ENCODE measurements at places on chromosomes 6 and 20. TPM values are rescaled to one million over a fixed set of nuclear protein-coding genes. Genes with fewer than 3 reads are reported as not detected.

Gene HLA-DQA1
- 19.2 TPM for total RNA-seq

Gene KIFC1
- total RNA-seq = 3.2 TPM

Gene SIGLEC1
- total RNA-seq = 32.0 TPM

Gene NKX2-2
- not detected for total RNA-seq

Gene ALDH5A1
- 3.9 TPM for total RNA-seq

GRCh38 chr6:35483893-35484645, 12.8 kb downstream of the TEAD3 start:
- no peak overlapping the region for H3K4me3 ChIP-seq
- H3K4me1 ChIP-seq = peaks cover 19% of the 10 kb centered on the region
- H3K27ac ChIP-seq = peak overlapping the region; percentile 98

DNA sequence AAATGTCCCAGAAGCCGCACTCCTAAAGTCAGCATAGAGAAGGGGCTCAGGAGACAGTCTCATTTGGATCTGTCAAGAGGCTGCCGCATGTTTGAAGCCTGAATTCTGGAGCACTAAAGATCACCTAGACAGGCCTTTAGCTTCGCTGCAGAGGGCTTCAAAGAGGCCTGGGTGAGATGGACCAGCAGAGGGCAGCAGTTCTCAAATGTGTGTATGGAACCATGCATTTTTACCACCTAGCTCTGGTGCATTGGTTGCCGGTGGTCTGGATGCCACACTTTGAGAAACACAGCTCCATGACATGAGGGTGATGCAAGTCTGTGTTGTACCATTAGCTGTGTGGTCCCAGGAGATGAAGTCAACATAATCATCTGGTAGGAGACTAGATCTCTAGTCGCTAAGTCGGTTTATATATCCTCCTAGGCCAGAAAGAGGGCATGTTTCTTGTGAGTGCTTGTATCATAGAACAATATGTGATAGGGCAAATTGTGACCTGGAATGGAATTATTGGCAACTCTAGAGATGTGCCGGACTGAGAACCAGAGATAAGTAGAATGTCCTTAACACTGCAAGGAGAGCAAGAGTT, 64.8 kb downstream of the KIAA0319 start:
- H3K4me3 ChIP-seq = no peak overlapping the region
- peak; percentile 40 for DNase-seq
- H3K27me3 ChIP-seq = no peaks in the 10 kb centered on the region
- H3K27ac ChIP-seq = no peak overlapping the region
- no peaks in the 10 kb centered on the region for H3K36me3 ChIP-seq

DNA sequence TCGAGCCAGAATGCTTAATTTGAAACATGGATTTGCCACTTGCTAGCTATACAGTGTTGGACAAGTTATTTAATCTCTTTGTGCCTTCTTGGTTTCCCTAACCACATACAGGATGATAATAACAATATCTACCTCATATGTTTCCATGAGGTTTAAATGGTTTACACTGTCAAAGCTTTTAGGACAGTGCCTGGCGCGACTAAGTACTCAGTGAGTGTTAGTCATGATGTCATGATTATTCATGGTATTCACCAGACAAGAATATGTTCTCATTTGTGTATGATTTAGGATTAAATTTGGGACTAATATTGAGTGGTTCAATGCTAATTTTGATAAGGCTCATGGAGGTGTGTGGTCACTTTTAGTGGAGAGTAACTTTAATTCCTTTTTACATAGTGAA, 167.4 kb downstream of the EYA4 start:
- no peak overlapping the region for H3K27ac ChIP-seq
- H3K27me3 ChIP-seq = no peaks in the 10 kb centered on the region
- H3K4me3 ChIP-seq = no peak overlapping the region
- H3K36me3 ChIP-seq = no peaks in the 10 kb centered on the region
- DNase-seq = no peak

GRCh38 chr20:53755733-53756531, 162.3 kb upstream of the ZNF217 start:
- H3K27me3 ChIP-seq = no peaks in the 10 kb centered on the region
- H3K36me3 ChIP-seq = no peaks in the 10 kb centered on the region
- DNase-seq = no peak
- H3K4me3 ChIP-seq = no peak overlapping the region
- H3K4me1 ChIP-seq = peaks cover 4% of the 10 kb centered on the region
- H3K27ac ChIP-seq = no peak overlapping the region

GRCh38 chr6:47633141-47633540, 65.2 kb upstream of the ADGRF4 start:
- no peaks in the 10 kb centered on the region for H3K36me3 ChIP-seq
- H3K4me3 ChIP-seq = no peak overlapping the region
- H3K27ac ChIP-seq = no peak overlapping the region
- no peak for DNase-seq
- no peaks in the 10 kb centered on the region for H3K27me3 ChIP-seq

DNA sequence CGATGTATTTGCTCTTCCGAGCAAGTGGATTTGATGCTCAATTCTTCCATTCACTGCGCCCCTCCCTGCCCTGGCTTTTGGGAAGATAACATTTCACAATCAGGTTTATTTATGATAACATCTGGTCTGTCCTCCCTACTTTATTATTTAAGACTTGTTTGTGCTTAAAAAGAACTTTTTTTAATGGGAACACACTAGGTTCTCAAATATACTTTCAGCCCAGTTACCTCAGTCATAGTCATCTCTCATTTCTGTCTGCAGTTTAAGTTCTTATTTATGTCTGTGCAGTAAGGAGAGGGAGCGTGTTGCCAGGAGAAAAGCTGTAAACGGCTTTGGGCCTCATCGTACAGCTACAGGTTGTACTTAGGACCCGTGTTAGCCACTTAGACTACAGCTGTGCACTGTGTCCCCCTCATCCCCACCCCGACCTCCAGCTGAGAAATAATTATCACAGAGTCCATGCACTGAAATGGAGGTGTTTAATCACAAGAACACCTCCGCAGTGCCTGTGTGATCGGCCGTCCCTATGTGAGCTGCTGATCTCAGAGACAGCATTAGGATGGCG, 99.3 kb downstream of the RPP40 start:
- no peaks in the 10 kb centered on the region for H3K4me1 ChIP-seq
- DNase-seq = no peak
- H3K27me3 ChIP-seq = no peaks in the 10 kb centered on the region

DNA sequence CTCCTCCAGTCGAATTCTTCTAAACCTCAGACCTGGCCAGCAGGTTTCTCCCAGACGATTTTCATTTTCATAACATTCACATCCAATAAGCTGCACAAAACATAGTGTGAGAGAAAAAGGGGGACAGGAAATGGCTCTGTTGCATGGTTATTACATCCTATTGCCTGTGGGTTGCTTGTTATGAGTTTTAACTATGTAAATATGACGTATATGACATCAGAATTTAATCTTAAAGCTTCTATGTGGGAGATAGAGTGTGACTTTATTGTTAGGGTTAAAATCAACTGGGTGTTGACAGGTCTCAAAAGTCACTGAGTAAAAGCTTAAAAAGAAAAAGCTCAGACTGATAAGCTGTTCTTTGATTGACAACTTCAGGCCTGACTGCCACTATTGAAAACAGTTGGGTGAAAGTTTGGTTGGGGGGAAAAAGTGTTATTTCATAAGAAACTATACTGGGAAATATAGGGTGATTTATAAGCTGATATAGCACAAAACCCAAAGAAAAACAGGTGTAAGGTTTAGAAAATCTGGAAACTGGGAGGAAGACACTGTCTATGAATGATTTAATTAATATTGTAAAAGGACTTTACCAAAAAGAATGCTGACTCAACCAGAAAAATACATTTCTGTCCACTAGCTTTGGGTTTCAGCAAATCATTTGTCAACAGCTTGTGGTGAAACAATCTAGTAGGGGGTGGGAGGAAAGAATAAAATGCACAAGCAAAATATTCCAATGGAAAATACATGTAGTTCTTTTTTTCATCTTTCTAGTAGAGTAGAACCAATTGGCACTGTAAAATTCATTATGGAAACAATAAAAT, 134.1 kb upstream of the CEP162 start:
- no peaks in the 10 kb centered on the region for H3K27me3 ChIP-seq
- H3K36me3 ChIP-seq = no peaks in the 10 kb centered on the region
- no peaks in the 10 kb centered on the region for H3K4me1 ChIP-seq
- no peak overlapping the region for H3K4me3 ChIP-seq
- no peak overlapping the region for H3K27ac ChIP-seq
- DNase-seq = no peak

DNA sequence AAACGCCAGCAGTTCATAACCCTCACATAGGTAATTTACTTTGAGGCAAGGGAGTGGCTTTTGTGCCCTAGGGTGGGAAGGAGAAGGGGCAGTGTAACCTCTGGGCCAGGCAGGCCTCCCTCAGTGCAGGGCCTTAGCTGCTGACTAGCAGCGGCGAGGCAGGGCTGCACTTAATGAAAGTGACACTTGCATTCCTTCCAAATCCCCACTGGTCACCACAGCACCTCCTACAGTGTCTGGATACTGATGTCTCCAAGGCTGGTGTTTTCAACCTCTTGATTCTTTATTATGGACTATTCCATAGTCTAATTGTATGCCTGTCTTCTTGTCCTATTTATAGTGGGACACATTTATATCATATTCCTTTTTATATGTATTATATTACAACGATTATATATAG, 152.7 kb downstream of the LY86 start:
- H3K4me1 ChIP-seq = no peaks in the 10 kb centered on the region
- no peak overlapping the region for H3K27ac ChIP-seq
- H3K27me3 ChIP-seq = no peaks in the 10 kb centered on the region
- no peaks in the 10 kb centered on the region for H3K36me3 ChIP-seq

GRCh38 chr6:50826803-50827202, 8.1 kb downstream of the TFAP2B start:
- no peaks in the 10 kb centered on the region for H3K36me3 ChIP-seq
- no peak for DNase-seq
- H3K4me1 ChIP-seq = no peaks in the 10 kb centered on the region
- peak overlapping the region; percentile 87 for H3K27ac ChIP-seq
- peaks cover 37% of the 10 kb centered on the region for H3K27me3 ChIP-seq
